ENCODE measurements at places on chromosomes 6 and 20.
A peak's percentile ranks its signal among the peaks of the same experiment; 100 is the strongest.

DNA sequence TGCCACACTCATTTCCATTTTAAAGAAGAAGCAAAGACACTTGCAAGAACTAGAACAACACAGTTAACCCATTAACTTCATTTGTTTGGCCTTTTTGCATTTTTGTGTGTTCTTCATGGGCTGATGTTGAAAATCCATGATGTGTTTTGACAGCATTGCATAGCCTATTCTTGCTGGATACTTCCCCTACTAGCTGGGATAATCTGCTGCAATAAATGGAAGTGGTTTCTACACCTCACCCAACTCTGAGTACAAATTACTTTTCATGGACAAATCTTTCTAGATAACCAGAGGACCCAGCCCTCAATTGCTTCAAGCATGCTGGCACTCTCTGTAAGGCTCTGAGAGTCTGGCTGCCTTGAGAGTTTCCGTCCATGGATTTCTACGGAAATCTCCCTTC, 26.5 kb downstream of the CST9L start:
- DNase-seq, result no peak

GRCh38 chr20:9686866-9687265, 152.0 kb downstream of the PAK5 start:
- no peak for DNase-seq

- DNase-seq, result no peak
Measured at GRCh38 chr6:144834426-144835038, 549.4 kb downstream of the UTRN start.

- DNase-seq, result no peak
Measured at GRCh38 chr20:25281541-25281991, 33.7 kb downstream of the PYGB start.

DNA sequence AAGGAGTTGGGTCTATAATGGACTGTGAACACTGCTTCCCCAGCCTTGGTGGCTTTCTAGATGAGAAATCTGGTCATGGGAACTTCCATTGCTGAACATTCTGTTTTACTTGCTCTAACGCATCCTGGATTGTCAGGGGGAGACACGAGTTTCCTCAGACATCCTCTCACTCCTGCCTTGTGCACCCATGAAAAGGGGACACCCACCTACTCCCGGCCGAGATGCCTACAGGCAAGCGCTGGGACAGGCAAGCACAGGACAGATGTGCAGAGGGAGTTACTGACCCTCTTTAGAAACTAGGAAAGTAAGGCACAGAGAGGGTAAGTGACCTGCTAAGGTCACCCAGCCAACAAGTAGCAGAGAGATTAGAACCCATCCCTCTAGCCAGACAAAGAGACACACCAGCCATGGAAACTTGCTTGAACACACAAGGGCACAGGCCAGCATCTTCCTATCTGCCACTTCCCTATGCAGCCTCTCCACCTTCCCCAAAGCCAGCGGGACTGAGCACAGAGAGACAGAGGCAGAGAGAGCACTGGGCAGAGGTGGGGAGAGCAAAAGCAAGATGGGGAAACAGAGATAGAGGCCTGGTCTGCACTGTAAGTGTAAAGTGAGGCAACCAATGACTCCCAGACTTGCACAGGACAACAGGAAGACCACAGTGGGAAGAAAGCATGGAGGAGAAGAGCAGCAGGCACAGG, 845 bp upstream of the SFTA2 start:
- no peak for DNase-seq

GRCh38 chr6:37259191-37259590, 1.2 kb upstream of the TMEM217 start:
- peak; percentile 91 for DNase-seq

DNA sequence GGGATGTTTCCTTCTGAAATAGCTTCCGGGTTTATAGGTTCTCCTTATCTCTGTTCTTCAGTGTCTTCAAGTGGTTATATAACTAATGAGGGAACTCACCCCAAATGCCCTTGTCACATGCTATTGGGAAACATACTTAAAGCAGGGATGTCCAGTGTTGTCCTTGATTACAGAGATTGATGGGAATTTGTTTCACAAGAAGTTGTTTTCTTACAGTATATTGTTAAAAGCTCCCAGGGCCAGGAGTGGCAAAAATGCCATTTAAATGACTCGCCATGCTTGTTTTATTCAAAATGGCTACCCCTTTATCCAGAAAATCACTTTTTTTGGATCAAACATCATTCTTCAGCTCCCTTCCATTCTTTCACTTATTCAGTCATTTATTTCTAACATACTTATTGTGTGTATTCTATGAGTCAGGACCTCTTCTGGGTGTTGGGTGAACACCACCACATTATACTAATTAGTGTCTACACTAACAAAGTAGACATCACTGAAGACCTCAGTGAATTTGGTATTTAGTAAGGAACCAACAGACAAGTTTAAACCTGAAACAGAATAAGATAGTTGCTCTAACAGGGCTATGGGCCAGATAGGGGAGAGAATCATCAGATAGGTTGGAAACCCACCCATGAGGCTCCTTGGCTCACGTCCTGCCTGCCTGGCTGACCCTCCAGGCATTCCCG, 791.1 kb downstream of the MAFB start:
- DNase-seq, result no peak

DNA sequence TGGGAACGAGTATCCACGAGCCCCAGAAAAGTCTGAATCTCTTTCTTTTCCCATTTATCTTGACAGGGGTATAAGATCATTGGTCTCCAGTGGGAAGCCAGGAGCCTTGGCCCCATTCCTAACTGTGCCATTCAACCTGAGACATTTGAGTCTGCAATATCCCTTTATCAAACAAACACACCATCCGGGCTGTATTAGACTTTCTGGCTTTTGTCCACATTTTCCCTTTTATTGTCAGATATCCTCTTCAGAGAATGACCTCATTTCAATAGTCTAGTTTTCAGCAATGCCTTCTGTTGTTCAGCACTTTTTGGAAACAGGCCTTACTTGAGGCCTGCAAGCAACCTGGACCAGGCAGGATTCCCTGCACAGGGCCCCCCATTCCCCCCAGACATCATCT, 15.7 kb downstream of the BPIFA1 start:
- DNase-seq, result peak; percentile 43

DNA sequence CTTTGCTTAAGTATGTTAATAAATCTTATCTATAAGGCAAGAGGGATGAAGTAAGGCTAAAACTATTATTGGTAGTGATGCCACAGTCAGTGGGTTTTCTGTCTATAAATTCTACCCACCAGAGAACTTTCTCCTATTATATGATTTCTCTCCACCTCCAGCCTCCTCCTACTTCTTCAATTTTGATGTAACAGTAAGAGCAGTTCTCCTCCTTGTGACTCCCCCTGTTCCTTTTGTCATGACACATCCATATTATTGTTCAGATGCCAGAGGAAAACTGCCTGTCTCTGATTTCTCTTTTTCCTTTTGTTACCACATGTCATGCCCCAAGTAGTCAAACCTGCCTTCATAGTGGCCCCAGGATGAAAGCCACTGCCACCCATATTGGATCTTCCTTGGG, 9.1 kb upstream of the RCAN2 start:
- no peak for DNase-seq

DNA sequence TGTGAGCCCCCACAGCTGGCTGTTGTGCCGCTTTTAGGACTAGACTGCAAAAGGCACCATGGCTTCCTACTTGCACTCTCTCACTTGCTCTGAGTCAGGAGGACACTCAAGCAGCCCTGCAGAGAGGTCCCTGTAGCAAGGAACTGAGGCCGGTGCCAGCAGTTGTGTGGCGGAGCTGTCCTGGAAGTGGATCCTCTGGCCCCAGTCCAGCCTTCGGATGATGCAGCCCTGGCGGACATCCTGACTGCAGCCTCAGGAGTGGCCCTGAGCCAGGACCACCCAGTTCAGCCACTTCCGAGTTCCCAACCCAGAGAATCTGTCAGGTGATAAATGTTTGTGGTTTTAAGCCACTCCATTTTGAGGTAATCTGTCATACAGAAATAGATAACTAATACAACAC, 17.5 kb downstream of the CTCFL start:
- DNase-seq, result peak; percentile 10

GRCh38 chr20:41424011-41424410, 57.4 kb upstream of the EMILIN3 start:
- no peak for DNase-seq

GRCh38 chr6:137191670-137192069, 18.2 kb upstream of the IL22RA2 start:
- peak; percentile 26 for DNase-seq

GRCh38 chr6:144219056-144219685, 66.0 kb upstream of the UTRN start:
- DNase-seq, result peak; percentile 57

DNA sequence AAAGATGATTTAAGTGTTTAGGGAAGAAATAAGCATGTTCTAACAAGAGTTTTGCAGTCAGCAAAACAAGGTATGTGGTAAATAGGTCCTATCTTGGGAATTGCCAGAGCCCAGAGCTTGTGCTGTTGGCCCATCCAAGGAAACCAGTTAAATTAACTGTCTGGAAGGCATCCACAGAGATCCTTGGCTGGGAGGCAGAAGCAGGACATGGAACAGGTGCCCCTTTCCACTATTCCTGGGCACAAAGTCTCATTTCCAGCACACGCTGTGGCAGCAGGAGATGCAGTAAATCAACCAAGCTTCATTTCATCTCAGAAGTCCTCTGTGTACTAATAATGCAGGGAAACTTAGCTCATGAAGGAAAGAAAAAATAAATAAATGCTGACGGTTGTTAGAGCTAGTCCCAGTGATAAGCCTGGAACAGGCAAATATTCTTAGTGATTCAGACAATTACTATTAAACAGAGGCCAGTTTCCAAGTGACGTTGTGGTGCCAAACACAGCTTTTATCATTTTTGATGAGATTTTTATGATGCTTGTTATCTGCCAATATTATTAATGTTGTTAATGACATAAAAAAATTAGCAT, 39.8 kb upstream of the SNAP25 start:
- no peak for DNase-seq

GRCh38 chr20:41176711-41177552, 39.6 kb downstream of the PLCG1 start:
- no peak for DNase-seq

DNA sequence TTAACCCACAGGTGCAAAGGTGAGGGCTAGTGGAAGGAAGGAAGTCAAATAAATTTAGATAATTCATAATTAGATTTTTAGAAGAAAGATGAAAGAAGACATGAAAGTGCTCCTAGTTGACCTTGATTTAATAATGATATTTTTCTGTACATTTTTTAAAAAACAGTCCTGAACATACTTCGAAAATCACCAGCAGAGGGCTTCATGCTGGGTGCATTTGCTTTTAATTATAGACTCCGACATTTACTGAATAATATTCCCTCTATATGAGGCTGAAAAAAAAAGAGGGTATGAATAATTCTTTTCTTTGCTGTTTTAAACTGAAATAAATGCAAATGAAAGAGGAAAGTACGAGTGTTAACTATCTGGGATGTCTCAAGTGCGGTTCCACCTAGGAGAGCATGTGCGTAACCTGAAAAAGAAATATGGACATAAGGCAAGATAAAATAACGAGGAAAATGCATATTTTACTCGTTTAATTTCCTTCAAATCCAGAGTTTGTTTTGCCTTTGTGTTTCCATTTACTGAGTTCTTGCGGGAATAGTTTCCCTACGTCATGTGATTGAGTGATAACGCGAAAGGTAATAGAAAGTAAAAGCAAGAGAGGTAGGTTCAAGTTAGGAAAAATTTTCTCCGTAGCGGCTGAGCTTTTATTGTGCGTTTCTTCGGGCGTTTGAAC, 3.1 kb upstream of the TFAP2B start:
- DNase-seq, result no peak

DNA sequence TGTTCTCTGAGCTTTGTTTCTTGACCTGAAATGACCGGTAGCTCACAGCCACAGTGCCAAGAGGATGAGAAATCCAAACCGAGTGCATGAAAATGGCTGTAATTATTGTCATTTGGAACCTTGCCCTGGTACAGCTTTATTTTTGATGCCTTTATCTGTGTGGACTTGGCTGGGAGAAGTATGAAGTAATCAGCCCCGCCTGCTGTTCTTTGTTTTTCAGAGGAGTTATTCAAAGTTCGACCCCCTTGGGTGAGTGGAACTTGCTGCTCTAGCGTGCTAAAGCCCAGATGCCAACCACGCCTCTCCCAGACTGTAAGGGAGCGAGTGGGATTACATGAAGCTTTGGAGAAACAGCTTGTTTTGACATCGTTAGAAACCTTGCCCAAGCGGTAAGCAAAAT, 48.3 kb downstream of the ECT2L start:
- DNase-seq, result no peak

GRCh38 chr6:30726506-30727413, 6.6 kb downstream of the TUBB start:
- DNase-seq, result no peak

DNA sequence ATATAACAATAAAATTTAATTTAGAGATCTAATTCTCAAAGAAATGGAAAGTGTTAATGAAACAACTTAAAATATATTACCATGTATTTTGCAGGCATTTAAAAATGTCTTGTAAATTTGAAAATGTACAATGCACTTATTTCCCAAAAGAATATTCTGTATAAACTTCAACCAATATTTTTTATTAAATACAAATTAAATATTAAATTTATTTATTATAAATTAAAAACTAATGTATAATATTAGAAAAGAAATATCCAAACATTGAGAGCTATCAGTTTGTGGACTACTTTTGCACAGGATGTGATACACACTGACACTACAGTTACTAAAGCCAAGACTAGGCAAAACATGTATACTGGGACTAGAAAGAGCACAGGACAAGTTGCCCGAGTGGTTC, 707.0 kb upstream of the NRSN1 start:
- no peak for DNase-seq

DNA sequence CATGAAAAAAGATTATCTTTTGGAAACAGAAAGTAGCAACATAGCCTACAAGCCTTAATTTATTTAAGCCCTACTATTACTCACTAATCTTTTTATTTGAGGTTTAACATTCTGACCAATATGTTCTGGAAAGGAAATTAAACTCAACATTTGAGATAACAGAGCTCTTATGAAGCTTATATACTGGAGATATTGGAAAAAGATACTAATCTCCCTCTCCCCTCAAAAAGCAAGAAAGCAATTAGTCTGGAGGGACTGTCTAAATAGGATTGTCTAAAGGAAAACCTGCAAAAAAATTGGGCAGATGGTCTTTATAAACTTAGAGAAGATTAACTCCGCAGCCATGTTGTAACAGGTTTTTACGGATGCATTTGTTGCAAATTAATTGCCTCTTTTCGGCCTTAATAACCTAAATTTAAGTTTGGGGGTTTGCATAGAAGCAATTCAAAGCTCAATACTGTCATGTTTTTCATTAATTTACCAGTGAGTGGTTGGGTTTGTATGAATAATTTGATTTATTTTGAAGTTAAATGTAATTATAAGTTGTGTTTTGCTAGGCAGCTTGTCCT, 79.1 kb downstream of the SHLD1 start:
- DNase-seq, result no peak

DNA sequence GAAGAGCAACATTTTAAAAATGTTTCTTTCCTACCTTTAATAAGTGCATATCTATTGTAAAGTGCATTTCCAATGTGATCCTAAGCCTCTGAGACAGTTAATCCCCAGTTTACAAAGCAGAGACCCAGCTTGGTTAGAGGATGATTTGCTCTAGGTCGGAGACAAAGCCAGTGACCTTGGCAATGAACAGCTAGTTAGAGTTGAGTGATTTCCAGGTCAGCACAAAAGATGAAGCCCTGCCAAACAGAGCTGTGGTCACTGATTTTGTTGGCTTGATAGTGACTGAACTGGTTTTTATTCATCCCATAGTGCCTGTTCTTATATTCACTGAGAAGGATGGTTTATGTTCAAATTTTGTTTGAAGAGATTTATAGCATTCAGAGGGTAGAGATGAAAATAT, 56.6 kb upstream of the CD83 start:
- peak; percentile 34 for DNase-seq

- DNase-seq, result no peak
Measured at GRCh38 chr6:34249469-34250261, 859 bp upstream of the SMIM29 start.

GRCh38 chr6:108228416-108228815, 32.4 kb downstream of the SNX3 start:
- no peak for DNase-seq

Data from dermis microvascular lymphatic vessel endothelial cell (primary cell).